Activated CD4-positive, alpha-beta memory T cell treated with anti-CD3 and anti-CD28 coated beads for 36 hours (primary cell): ENCODE measurements at places on chromosomes 7 and 10.

DNA sequence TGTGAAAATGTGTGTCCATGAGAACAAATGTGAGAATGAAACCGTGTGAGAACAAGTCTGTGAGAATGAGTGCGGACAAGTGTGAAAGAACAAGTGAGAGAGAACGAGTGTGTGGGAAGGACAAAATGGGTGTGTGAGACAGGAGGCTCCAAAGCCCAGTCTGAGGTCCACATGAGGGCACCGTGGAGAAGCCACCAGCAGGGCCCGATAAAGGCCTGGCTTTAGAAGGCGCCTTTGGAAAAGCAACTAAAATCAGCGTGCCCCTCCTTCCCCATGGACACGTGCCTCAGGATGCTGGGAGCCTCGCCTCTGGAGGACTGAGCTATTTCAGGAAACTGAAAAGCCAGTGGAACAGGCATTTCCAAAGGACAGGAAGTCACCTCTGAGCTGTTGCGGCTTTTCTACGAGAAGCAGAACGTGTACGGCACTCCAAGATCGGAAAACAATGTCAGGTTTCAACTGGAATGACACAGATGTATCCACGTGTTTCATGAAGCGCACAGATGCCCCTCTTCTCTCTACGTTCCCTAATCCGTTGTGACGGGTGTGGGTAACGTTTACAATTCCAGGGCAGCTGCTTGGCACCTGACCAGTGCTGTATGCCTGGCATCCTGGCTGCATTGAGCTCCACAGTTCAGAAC is 46.4 kb downstream of the ESYT2 start:
- DNase-seq, result peak; percentile 30
- no peaks in the 10 kb centered on the region for H3K27me3 ChIP-seq
- H3K27ac ChIP-seq, result no peak overlapping the region
- peaks cover 2% of the 10 kb centered on the region for H3K4me1 ChIP-seq

DNA sequence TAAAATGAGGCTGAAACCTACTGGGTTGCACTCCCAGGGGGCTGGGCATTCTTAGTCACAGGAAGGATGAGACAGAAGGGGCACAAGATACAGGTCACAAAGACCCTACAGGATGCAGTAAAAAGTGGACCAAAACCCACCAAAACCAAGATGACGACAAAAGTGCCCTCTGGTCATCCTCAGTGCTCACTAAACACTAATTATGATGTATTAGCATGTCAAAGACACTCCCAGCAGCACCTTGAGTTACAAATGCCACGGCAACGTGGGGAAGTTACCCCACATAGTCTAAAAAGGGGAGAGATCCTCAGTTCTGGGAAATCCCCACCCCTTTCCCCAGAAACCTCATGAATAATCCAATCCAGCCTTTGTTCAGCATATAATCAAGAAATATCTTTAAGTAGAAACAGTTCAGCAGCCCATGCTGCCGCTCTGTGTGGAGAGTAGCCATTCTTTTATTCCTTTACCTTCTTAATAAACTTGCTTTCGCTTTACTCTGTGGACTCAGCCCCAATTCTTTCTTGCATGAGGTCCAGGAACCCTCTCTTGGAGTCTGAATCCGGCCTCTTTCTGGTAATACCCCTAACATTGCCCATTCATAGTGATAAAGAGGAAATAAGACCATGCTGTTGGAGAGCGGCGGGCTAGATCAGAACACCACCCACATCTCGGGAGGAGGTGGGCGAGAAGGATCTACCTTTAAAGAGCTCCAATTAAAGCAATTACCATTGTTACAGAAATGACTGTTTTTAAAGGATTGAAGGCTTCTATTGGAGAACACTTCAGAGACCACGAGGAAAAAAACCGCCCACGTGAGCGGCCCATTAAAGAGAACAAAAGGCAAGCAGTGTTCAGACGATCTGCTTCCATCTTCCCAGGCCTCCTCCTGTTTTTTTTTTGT is 170.9 kb downstream of the USP6NL start:
- DNase-seq, result peak; percentile 69
- peaks cover 29% of the 10 kb centered on the region for H3K4me1 ChIP-seq
- no peaks in the 10 kb centered on the region for H3K36me3 ChIP-seq
- H3K27me3 ChIP-seq, result no peaks in the 10 kb centered on the region

DNA sequence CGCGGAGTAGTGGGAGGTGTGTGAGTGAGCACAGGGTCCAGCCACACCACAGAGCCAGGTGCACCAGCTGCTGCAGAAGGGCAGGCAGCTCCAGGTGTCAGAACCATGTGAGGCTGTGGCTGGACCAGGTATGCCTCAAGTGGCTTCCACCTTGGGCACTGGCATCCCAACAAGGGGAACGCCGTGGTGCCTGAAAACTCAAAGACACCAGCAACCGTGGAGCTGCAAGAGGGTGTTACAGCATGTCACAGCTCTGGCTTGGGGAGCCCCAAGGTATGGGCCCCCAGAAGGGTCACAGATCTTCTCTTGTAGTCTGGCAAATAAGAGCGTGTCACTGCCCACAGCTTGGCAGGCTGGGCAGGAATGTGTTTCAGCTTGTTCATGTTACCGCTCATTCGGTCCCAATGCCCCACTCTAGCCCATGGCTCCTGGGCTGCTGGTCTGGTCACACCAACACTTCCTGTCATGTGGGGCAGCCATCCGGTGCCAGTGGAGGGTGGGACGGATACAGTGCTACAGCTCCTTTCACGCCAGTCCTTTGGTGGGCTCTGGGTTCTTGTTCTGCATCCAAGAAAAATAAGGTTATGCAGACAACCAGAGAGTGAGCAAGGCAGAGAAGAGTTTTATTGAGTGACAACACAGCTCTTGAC is 29.8 kb downstream of the STRA8 start:
- H3K4me3 ChIP-seq, result no peak overlapping the region
- peaks cover 6% of the 10 kb centered on the region for H3K27me3 ChIP-seq
- no peaks in the 10 kb centered on the region for H3K4me1 ChIP-seq
- DNase-seq, result no peak
- no peaks in the 10 kb centered on the region for H3K36me3 ChIP-seq
- no peak overlapping the region for H3K27ac ChIP-seq

- H3K36me3 ChIP-seq, result peaks cover 23% of the 10 kb centered on the region
- peaks cover 26% of the 10 kb centered on the region for H3K4me1 ChIP-seq
- no peak overlapping the region for H3K4me3 ChIP-seq
These were observed 13.1 kb downstream of the UMAD1 start for GRCh38 chr7:7653593-7654187.

DNA sequence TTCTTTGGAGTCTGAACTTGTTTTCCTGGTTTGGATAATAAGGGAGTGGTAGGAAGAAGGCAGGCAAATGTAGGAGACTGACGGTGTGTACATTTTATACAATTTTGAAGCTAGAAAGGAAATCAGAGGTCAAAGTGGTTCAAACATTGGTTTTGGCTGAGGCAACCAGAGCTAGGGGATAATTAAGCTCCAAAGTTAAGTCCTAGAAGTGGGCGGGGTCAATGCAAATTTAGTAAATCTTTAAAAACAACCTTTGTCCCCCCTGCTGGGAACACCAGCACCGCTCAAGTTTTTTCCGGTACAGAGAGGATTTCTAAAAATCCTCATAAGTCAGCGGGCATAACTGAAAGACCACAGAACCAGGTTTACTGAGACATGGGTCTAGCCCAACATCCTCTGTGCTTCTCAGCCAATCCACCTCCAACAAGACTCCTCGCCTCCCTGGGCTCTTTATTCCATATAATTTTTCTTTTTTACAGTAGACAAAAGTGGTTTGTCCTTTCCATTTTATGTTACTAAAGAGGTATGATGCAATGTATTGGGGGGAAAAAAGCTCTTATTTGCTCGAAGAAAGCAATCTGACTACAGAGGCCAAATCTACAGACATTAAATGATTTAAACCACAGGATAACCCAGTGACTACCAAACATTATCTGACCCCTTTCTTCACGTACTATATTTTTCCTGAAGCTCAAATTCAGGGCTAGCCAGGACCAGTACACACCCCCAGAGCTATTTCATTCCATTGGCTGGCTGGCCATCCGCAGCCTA is 1.6 kb downstream of the GLUD1 start:
- H3K36me3 ChIP-seq, result peaks cover 41% of the 10 kb centered on the region
- peaks cover 58% of the 10 kb centered on the region for H3K4me1 ChIP-seq
- peak overlapping the region; percentile 94 for H3K27ac ChIP-seq

GRCh38 chr10:101609481-101609880 is 21.4 kb downstream of the DPCD start:
- H3K4me3 ChIP-seq, result no peak overlapping the region
- no peaks in the 10 kb centered on the region for H3K27me3 ChIP-seq
- H3K4me1 ChIP-seq, result peaks cover 7% of the 10 kb centered on the region
- no peak for DNase-seq
- H3K36me3 ChIP-seq, result peaks cover 7% of the 10 kb centered on the region
- no peak overlapping the region for H3K27ac ChIP-seq

- no peaks in the 10 kb centered on the region for H3K4me1 ChIP-seq
- H3K36me3 ChIP-seq, result no peaks in the 10 kb centered on the region
These were observed 292.0 kb downstream of the LRMDA start for GRCh38 chr10:75723319-75723980.

DNA sequence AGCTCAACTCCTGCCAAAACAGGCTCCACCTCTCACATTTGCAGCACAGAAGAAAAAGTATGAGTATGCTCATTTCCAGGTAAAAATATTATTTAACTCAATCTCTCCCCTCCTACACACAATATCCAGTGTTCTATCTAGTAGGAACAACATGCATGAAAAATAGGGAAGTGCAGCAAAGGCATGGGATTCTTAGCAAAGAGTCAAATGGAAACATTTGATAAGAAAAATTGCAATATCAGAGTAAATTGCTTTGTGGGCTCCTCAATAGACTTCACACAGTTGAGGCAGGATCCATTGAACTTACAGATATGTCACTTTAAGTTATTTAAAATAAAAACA is 150.9 kb downstream of the ANK3 start:
- DNase-seq, result no peak
- no peaks in the 10 kb centered on the region for H3K27me3 ChIP-seq
- peaks cover 31% of the 10 kb centered on the region for H3K4me1 ChIP-seq

GRCh38 chr10:31961277-31962074 is 32.8 kb upstream of the ARHGAP12 start:
- no peaks in the 10 kb centered on the region for H3K27me3 ChIP-seq
- peaks cover 10% of the 10 kb centered on the region for H3K4me1 ChIP-seq
- peak; percentile 11 for DNase-seq
- no peaks in the 10 kb centered on the region for H3K36me3 ChIP-seq

- no peak overlapping the region for H3K4me3 ChIP-seq
- no peak for DNase-seq
- H3K4me1 ChIP-seq, result no peaks in the 10 kb centered on the region
- no peaks in the 10 kb centered on the region for H3K36me3 ChIP-seq
These were observed 48.1 kb downstream of the PARD3 start for GRCh38 chr10:34766811-34767494.

DNA sequence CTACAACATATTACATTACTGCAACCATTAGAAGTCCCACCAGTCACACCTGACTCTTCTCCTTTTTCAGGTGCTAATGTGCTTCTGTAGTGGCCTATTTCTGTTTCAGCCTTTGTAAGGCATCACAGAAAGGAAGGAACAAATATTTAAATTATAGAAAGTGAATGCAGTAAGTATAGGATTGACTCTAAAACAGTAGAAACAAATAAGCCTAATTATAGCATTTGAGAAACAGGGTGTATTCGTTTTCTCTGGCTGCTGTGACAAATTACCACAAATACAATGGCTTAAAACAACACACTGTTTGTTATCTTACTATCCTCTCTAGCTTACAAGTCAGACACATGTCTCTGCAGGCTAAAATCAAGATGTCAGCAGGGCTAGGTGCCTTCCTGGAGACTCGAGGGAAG is 69.4 kb downstream of the CCSER2 start:
- no peaks in the 10 kb centered on the region for H3K27me3 ChIP-seq
- no peak overlapping the region for H3K4me3 ChIP-seq
- H3K4me1 ChIP-seq, result peaks cover 27% of the 10 kb centered on the region
- DNase-seq, result no peak

DNA sequence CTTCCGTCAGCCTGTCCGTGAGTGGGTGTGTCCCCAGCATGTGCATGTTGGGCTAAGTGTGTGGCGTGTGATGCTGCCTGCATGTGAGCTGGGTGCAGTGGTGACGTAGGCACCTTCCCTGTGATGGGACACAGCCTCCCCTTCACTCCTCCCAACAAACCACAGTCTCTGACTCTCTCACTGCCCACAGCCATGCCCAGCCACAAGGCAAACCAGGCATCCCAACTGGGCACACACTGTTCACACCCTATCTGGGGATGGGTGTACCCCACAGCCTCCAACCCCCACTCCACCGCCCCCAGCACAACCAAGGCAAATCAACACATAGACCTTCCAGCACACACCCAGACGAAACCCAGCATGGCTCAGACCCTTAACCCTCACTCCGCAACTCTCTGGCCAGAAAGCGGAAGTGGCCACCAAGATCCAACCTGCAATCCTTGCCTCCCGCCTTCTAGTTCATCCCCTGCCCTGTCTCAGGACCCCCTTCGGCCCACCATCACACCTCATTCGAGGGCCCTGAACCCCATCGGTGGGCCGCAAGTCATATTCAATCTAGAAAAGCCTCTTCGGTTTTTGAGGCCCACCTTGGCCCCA is 10.4 kb downstream of the PSD start:
- H3K27me3 ChIP-seq, result peaks cover 22% of the 10 kb centered on the region
- H3K4me1 ChIP-seq, result peaks cover 29% of the 10 kb centered on the region
- H3K27ac ChIP-seq, result no peak overlapping the region
- H3K36me3 ChIP-seq, result peaks cover 6% of the 10 kb centered on the region
- peak overlapping the region; percentile 42 for H3K4me3 ChIP-seq

GRCh38 chr10:89393898-89394297 is 1.5 kb downstream of the IFIT1 start:
- no peak overlapping the region for H3K27ac ChIP-seq
- H3K4me3 ChIP-seq, result no peak overlapping the region
- H3K4me1 ChIP-seq, result peaks cover 27% of the 10 kb centered on the region

- no peak overlapping the region for H3K4me3 ChIP-seq
- DNase-seq, result no peak
- no peaks in the 10 kb centered on the region for H3K4me1 ChIP-seq
- no peak overlapping the region for H3K27ac ChIP-seq
- no peaks in the 10 kb centered on the region for H3K36me3 ChIP-seq
- peaks cover 5% of the 10 kb centered on the region for H3K27me3 ChIP-seq
These were observed 140.0 kb upstream of the TPK1 start for GRCh38 chr7:144975882-144976281.

DNA sequence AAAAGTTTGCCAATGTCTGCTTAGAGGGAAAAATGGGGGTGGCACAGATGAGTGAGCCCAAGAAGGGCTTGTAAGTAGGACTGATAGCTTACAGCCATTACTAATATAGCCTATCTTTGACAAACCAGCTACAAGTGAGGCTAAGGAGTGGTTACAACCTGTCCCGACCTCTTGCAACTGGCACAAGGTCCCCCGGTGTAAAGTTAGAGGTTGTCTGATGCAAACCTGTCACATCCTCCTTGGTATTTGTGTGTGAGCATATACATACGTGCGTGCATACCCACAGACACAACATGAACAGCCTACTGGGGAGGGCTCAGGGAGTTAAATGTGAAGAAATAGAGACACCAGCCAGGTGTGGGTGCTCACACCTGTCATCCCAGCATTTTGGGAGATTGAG is 14.6 kb downstream of the ADAP1 start:
- H3K36me3 ChIP-seq, result peaks cover 7% of the 10 kb centered on the region
- no peak overlapping the region for H3K27ac ChIP-seq
- H3K27me3 ChIP-seq, result peaks cover 2% of the 10 kb centered on the region
- H3K4me1 ChIP-seq, result peaks cover 39% of the 10 kb centered on the region
- no peak for DNase-seq
- H3K4me3 ChIP-seq, result no peak overlapping the region

GRCh38 chr7:43463401-43463980 is 119.4 kb upstream of the STK17A start:
- H3K4me1 ChIP-seq, result no peaks in the 10 kb centered on the region
- H3K27me3 ChIP-seq, result peaks cover 8% of the 10 kb centered on the region
- no peak for DNase-seq
- H3K4me3 ChIP-seq, result no peak overlapping the region

GRCh38 chr7:25235471-25235870 is 7.2 kb upstream of the NPVF start:
- H3K36me3 ChIP-seq, result no peaks in the 10 kb centered on the region
- DNase-seq, result no peak
- no peaks in the 10 kb centered on the region for H3K4me1 ChIP-seq
- H3K4me3 ChIP-seq, result no peak overlapping the region
- H3K27ac ChIP-seq, result no peak overlapping the region
